ENCODE measurements at places on chromosomes 13 and 19. TPM values are rescaled to one million over a fixed set of nuclear protein-coding genes. Genes with fewer than 3 reads are reported as not detected.

GRCh38 chr19:38055655-38056521 lies 148.9 kb downstream of the SIPA1L3 start:
- no peak for DNase-seq

DNA sequence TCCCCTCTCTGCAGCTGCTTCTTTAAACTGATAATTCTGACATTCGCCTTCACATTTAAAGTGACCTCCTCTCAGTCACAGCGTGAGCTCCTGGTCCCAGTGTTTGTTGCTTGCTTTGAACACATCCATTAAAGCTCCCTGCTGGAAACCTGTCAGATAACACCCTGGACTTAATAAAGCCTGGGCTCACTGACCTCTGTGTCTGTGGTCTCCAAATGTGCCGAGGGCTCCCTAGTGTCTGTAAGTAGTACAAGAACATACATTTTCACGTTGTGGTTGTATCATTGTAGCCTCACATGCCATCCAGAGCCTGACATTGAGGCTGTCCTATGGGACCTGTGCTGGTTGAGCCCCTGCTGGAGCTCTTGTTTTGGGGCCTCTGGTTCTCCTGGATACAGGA lies 2.6 kb upstream of the PSG4 start:
- no peak for DNase-seq

- peak; percentile 62 for DNase-seq
Observed at GRCh38 chr19:50728084-50728737, 5.0 kb downstream of the CLEC11A start.

- peak; percentile 12 for DNase-seq
Observed at GRCh38 chr19:34502582-34503411, 21.2 kb downstream of the WTIP start.

- DNase-seq: no peak
Observed at GRCh38 chr13:110834572-110834971, 80.3 kb downstream of the ANKRD10 start.

The SELENOV gene
- total RNA-seq: not detected

DNA sequence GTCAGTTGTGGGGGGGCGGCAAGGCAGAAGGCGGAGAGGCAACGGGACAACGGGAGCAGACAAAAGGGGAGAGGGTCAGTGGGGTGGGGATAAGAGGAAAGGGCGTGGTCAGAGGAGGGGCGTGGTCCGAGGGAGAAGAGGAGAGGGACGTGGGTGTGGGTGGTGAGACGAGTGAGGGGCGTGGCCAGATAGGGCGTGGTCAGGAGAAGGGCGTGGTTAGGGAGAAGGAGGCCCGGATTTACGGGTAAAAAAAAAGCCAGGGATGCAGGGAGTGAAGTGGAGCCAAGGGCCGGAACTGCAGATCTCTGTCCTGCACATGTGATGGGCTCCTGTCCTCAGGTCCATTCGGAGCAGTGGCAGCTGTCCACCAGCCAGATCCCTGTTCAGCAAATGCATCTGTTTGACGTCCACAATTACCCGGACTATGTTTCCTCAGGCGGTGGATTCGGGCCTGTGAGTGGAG lies 21.5 kb downstream of the CPT1C start:
- DNase-seq: no peak

DNA sequence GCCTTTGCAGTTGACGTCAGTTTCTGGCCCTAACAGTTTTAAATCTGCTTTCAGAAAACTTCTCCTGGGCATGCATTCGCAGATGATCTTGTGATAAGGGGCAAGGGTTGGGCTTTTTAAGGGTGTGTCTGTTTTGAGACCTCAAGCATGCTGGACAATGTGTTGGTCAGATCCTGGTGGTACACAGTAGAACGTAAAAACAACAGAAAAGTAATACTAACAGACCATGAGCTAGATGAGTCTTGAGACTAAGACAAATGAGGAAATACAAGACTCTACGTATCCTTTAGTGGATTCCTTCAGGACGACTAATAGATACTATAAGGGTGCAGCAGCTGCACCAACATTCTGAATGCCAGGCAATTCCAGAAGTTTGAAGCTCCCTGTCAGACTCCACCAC lies 237.6 kb downstream of the DNAJC15 start:
- no peak for DNase-seq

DNA sequence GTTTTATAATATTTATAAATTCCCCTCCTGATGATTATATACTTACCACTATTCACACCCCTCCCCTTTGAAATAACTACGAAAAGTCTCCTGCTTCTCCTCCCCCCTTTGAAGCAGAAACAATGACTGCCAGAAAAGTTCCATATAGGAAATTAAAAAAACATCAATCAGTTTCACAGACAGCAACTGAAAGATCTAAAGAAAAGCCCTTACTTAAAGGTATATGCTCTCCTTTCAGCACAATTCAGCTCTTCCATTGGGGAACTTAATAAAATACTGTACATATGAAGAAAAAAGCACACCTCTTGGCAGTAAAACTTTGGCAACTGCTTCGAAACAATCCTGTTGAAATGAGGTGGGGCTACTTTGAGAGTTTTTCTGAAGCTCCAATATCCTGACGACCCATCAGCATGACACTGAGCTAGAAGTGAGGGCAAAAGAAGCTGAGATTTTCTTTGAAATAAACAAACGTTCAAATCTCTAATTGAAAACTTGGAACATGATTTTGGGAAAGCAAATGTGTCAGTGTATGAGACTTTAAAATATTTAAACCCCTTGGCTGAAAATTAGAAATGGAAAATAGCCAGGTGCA lies 147.6 kb upstream of the RXFP2 start:
- DNase-seq: no peak

DNA sequence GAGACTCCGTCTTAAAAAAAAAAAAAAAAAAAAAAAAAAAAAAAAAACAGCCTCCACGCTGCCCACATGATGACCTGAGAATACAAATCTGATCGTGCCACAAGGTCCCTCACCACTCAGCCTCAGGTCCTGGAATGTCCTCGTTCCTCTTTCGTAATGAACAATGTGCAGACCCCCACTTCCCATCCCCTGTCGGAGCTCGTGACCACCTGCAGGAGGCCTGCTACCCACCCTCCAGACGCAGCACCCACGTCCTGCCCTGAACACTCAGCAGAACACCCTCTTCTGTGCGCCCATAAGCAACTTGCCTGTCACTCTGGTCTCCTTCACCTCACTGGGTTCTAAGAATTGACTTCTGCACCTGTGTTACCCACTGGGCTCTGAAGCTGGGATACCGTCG lies 166.4 kb downstream of the KATNAL1 start:
- no peak for DNase-seq

- DNase-seq: no peak
Observed at GRCh38 chr13:24194447-24194846, 33.9 kb downstream of the SPATA13 start.

- DNase-seq: no peak
Observed at GRCh38 chr13:23377983-23378632, 55.4 kb downstream of the SACS start.

GRCh38 chr19:47729468-47729798 lies 15.9 kb upstream of the NOP53 start:
- DNase-seq: peak; percentile 89

The PRR36 gene
- not detected for total RNA-seq

GRCh38 chr19:13089139-13089856 lies 13.4 kb downstream of the LYL1 start:
- DNase-seq: no peak

DNA sequence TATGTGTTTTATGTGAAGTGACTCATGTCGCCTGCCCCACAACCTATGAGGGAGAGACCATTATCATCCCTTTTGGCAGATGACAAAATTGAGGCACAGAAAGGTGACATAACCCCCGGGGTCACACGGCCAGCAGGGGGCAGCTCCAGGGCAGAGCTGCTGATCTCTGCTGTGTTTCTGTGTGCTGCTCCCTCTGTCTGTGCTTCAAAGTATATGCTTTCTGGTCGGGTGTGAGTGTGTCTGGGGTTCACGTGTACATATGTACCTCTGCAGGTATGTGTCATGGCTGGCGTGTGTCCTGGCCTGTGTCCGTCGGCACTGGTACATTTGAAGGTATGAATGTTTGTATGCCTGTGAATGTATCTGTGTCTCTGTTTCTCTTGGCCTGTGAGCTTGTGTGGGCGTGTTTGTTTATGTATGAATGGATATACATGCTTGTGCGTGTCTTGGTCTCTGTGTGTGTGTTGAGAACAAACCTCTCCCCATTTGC lies 7.1 kb downstream of the LIPE start:
- no peak for DNase-seq

The C19orf67 gene
- not detected for total RNA-seq

DNA sequence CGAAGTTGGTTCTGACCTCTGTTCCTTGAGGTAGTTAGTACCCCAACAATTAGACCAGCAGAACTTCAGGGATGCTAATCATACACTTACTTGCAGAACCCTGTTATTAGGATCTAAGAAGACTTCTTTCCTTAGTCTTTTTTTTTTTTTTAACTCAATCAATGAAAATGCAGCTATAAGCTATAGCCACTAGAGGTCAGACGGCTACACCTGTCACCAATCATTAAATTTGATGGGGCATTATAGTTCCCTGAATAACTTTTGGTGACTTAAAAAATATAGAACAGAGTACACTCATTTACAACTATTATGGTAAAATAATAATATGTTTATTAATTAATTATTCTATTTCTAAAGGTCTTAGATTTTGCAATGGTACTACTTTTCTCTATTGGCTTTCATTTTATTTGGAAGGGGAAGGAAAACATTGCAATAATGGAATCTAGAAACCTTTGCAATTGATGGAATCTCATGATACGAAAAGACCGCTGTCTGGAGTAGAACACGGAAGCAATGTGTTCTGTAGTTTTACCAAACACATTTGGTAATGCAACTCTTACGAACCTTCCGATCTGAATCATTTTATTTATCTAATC lies 483.2 kb downstream of the DIAPH3 start:
- DNase-seq: no peak

GRCh38 chr19:628168-628567 lies 5.2 kb downstream of the POLRMT start:
- no peak for DNase-seq

The BEST2 gene
- total RNA-seq: not detected

The NTN5 gene
- 2.9 TPM for total RNA-seq

The ADAMTSL5 gene
- total RNA-seq: 3.5 TPM

GRCh38 chr13:110589793-110590390 lies 25.5 kb upstream of the NAXD start:
- DNase-seq: no peak

The RPS19 gene
- total RNA-seq: 2,084 TPM

The FCAR gene
- total RNA-seq: 2.4 TPM

- no peak for DNase-seq
Observed at GRCh38 chr13:86633346-86633745, 834.1 kb upstream of the SLITRK6 start.

The ZIC5 gene
- not detected for total RNA-seq

- DNase-seq: no peak
Observed at GRCh38 chr19:14439014-14439413, 5.9 kb downstream of the PKN1 start.

DNA sequence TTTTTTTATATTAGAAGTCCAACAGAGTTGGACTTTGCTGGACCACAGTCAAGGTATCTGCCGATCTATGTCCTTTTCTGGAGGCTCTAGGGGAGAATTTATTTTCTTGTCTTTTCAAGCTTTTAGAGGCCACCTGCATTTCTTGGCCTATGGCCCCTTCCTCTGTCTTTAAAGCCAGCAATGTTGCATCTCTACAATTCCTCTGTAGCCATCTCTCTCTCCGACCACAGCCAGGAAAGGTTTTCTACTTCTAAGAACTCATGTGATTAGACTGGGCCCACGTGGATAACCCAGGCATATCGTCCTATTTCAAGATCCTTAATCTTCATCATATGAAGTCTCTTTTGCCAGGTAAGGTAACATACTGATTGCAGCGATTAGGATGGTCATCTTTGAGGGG lies 43.5 kb upstream of the RGCC start:
- no peak for DNase-seq

The DCT gene
- total RNA-seq: 0.66 TPM

GRCh38 chr19:42226886-42227285 lies 6.8 kb downstream of the ZNF526 start:
- DNase-seq: no peak

DNA sequence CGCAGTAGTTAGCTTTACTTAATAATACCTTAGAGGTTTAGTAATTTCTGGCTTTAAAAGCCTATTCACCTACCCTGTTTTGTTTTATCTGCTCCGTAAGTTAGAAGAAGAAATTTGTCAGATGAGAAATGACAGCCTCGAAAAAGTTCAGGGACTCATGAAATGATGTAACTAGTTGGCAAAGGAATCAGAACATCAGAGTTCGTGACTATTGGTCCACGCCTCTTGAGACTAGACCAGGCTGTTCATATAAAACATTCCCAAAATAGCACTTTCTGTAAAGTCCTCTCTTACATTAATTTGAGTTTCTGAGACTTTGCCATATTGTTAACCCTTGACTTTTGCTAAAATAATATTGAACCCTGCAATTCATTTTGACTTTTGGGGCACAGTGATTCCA lies 92.0 kb downstream of the HS6ST3 start:
- DNase-seq: no peak

GRCh38 chr13:78978381-78978998 lies 319.5 kb upstream of the OBI1 start:
- no peak for DNase-seq

The SHISA7 gene
- total RNA-seq: 0.29 TPM

- DNase-seq: no peak
Observed at GRCh38 chr13:100724568-100724967, 50.0 kb upstream of the TMTC4 start.

GRCh38 chr13:102142473-102142826 lies 259.4 kb downstream of the FGF14 start:
- no peak for DNase-seq

GRCh38 chr19:37466277-37466797 lies 907 bp downstream of the ZNF569 start:
- no peak for DNase-seq

GRCh38 chr19:47228168-47228936 lies 2.6 kb downstream of the BBC3 start:
- peak; percentile 75 for DNase-seq

The FFAR2 gene
- total RNA-seq: not detected

- DNase-seq: no peak
Observed at GRCh38 chr19:4740092-4740491, 16.4 kb upstream of the DPP9 start.

GRCh38 chr13:31134039-31134711 lies 27.5 kb downstream of the HSPH1 start:
- no peak for DNase-seq

GRCh38 chr19:2079865-2080301 lies 16.2 kb downstream of the MOB3A start:
- no peak for DNase-seq

The ATXN8OS gene
- total RNA-seq: not detected
